Pancreas (tissue), 10 donors: ENCODE measurements at places on chromosomes 3 and 15. TPM values are rescaled to one million over a fixed set of nuclear protein-coding genes. Genes with fewer than 3 reads are reported as not detected.

DNA sequence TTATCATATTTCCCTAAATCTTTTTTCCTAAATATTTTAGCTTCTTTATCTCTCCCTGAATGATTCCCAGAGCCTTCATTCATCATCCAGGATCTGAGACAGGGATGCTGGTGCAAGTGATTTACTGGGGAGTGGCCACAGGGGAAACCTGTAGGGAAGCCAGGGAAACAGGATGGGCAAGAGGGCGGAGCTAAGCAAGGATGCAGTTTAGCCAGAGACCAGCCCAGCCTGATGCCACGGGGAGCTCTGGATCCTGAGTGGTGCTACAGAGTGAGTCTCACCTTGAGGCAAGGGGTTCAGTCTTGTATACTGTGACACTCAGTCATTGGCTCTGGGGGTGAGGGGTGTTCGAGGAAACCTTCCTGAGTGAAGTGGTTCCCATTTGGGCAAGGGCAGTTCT is 39.7 kb upstream of the LRRFIP2 start:
- H3K27ac ChIP-seq: no peak overlapping the region
- H3K4me1 ChIP-seq: no peaks in the 10 kb centered on the region
- H3K4me3 ChIP-seq: no peak overlapping the region
- DNase-seq: no peak

DNA sequence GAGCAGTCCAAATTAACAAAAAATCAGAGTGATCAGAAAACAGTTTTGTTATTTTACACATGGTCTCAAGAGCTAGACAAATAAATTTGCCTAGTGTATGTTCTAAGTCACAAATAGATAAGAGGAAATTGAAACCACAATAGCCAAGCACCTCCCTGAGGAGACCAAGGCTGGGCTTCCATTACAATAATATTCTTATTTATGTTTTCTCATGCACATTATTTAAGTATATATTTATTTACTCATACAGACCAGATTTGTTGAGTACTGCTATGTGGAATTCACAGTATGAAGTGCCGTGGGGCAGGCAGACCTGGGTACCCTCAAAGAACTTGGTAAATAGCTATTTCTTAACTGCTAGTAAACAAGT is 242.3 kb upstream of the ICE2 start:
- DNase-seq: no peak
- no peaks in the 10 kb centered on the region for H3K36me3 ChIP-seq

The EPHA3 gene
- polyA plus RNA-seq: 0.27 TPM

- H3K4me3 ChIP-seq: no peak overlapping the region
- DNase-seq: no peak
- H3K4me1 ChIP-seq: no peaks in the 10 kb centered on the region
- H3K36me3 ChIP-seq: no peaks in the 10 kb centered on the region
These were observed 42.4 kb downstream of the RASA2 start for GRCh38 chr3:141529256-141529655.

GRCh38 chr3:63245726-63246241 is 32.3 kb upstream of the SYNPR start:
- no peak for DNase-seq
- H3K4me3 ChIP-seq: no peak overlapping the region
- no peak overlapping the region for H3K27ac ChIP-seq

GRCh38 chr3:65563861-65564260 is 474.9 kb downstream of the MAGI1 start:
- H3K27me3 ChIP-seq: no peaks in the 10 kb centered on the region
- H3K4me3 ChIP-seq: no peak overlapping the region
- DNase-seq: no peak
- H3K4me1 ChIP-seq: no peaks in the 10 kb centered on the region
- H3K27ac ChIP-seq: no peak overlapping the region
- H3K36me3 ChIP-seq: no peaks in the 10 kb centered on the region

The NSMCE3 gene
- polyA plus RNA-seq: 2.4 TPM

The SLC28A1 gene
- polyA plus RNA-seq: 0.02 TPM
